ENCODE measurements at places on chromosomes 5 and 9. TPM values are rescaled to one million over a fixed set of nuclear protein-coding genes. Genes with fewer than 3 reads are reported as not detected.

The TRIM7 gene
- 3.1 TPM for total RNA-seq

The RGS7BP gene
- 0.85 TPM for total RNA-seq

The IFNA21 gene
- total RNA-seq = not detected

The OLFM1 gene
- 5.1 TPM for total RNA-seq

The ACOT12 gene
- under 0.01 TPM for total RNA-seq

The F2RL2 gene
- total RNA-seq = 10.4 TPM

The GABRA1 gene
- not detected for total RNA-seq

The F2R gene
- 260 TPM for total RNA-seq

The DIAPH1 gene
- total RNA-seq = 41.4 TPM

The FOXD4 gene
- total RNA-seq = 0.19 TPM

The SPATA31C1 gene
- not detected for total RNA-seq

The PLPP7 gene
- 19.4 TPM for total RNA-seq

The CNTLN gene
- total RNA-seq = 10.1 TPM

The SLC23A1 gene
- total RNA-seq = not detected

The CXCL14 gene
- under 0.01 TPM for total RNA-seq

The NEUROG1 gene
- total RNA-seq = not detected

The ELOVL7 gene
- under 0.01 TPM for total RNA-seq

The ALG2 gene
- 47.5 TPM for total RNA-seq

The FBP2 gene
- not detected for total RNA-seq

The RNF183 gene
- not detected for total RNA-seq

The PAX5 gene
- not detected for total RNA-seq

The ADAMTSL2 gene
- total RNA-seq = 1.2 TPM

The DDX4 gene
- 0.28 TPM for total RNA-seq

The MCC gene
- 63.3 TPM for total RNA-seq

The KCNV2 gene
- not detected for total RNA-seq

The PRSS3 gene
- 6.5 TPM for total RNA-seq

The VCAN gene
- total RNA-seq = 281 TPM

The REEP2 gene
- total RNA-seq = 7.5 TPM

The TMEM252 gene
- not detected for total RNA-seq

The CDHR2 gene
- total RNA-seq = not detected

The SLC31A2 gene
- 7.3 TPM for total RNA-seq

The ANKRD20A1 gene
- total RNA-seq = under 0.01 TPM

The LRRC26 gene
- total RNA-seq = not detected

All from regular cardiac myocyte (primary cell).